ENCODE measurements at places on chromosomes 1 and 21.

- no peak for DNase-seq
Measured at GRCh38 chr1:234879147-234880080, 249.2 kb downstream of the TOMM20 start.

GRCh38 chr21:46334351-46335140 is 10.6 kb downstream of the PCNT start:
- DNase-seq = no peak

DNA sequence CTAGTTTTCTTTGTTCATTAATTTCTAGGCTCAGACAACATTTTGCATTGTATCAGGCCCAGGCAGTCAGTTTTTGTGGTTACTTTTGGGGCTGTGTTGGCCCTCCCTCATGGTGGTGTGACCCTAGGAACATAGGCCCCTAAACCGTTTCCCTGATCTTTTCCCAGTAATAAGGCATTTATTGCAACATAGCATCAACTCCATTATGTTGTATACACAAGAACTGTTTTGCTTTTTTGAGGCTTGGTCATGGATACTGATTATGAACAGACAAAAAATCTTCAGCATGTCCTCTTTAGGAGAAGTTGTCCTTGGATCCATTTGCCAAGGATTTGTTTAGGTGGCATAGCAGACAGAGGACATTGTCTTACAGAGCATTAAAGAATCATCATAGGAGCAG is 10.3 kb downstream of the B3GALT2 start:
- DNase-seq = no peak

- DNase-seq = no peak
Measured at GRCh38 chr1:97674517-97674916, 246.3 kb downstream of the DPYD start.

DNA sequence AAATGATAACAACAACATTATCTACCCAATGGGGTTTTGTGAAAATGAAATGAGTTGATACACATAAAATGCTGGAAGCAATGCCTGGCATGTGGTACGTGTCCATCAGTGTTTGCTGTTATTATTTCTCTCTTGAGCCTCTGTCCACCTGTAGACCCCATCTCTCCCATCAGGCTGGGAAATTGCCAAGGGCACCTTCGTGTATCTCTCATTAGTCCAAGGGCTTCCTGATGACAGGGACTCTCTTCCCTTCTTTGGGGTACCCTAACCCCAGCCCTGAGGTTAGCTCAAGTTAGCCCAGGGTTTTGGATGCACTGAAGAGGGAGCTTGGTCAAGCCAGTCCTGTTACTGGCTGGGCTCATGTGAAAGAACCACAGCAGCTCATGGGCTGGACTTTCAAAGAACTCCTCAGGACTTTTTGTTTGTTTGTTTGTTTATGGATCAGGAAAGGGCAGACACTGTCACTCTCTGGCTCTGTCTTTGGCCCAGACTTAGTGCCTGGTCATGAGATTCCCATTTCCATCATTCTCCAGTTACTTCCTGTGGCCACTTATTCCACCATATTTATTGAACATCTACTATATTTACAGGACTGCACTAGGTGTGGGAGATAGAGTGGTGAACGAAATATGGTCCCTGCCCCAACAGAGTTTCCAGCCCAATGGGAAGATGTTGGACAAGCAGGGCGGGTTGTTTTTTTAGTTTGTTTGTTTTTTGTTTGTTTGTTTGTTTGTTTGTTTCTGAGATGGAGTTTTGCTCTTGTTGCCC is 57.4 kb downstream of the NAV1 start:
- DNase-seq = no peak

GRCh38 chr1:63454269-63454668 is 68.8 kb downstream of the ITGB3BP start:
- no peak for DNase-seq

GRCh38 chr1:97046765-97047420 is 325.3 kb downstream of the PTBP2 start:
- DNase-seq = no peak

GRCh38 chr1:115355069-115355468 is 17.0 kb upstream of the NGF start:
- no peak for DNase-seq

DNA sequence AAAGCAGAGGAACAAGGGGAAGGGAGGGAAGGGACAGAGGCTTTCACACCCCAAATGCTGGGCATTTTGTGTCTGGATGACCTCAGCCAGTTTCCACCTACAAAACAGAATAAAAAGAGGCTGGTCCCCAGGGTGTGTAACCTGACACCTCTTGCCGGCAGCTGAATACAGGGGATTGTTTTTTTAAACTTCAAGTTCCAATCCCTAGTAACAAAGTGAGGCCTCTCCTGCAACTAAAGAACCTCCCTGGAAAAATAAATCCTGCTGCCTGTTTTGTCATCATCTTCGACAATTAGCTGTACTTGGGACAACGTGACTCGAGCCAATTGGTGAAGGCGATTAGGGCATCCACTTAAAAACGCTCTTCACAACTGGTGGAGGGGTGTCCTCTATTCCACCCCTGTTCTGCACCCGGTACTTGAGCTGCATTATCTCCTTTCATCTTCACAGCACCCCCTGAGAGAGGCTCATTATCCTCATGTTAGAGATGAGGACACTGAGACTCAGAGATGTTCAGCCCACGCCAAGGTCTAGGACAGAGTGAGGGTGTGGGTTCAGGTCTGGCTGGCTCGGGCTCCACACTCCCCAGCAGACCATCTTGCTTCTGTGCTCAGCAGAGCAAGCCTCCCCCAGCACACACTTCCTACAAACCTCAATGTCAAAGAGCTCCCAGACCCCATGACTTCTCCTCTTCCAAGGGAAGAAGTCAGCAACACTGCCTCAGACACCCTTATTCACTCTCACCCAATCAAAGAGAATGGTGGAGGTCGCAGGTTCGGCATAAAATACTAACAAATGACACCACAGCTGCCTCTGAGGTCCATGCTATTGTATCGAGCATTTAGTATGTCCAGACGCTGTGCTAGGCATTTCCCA is 15.2 kb downstream of the ITPKB start:
- DNase-seq = no peak

GRCh38 chr1:220734571-220735326 is 13.4 kb upstream of the MTARC2 start:
- peak; percentile 18 for DNase-seq

DNA sequence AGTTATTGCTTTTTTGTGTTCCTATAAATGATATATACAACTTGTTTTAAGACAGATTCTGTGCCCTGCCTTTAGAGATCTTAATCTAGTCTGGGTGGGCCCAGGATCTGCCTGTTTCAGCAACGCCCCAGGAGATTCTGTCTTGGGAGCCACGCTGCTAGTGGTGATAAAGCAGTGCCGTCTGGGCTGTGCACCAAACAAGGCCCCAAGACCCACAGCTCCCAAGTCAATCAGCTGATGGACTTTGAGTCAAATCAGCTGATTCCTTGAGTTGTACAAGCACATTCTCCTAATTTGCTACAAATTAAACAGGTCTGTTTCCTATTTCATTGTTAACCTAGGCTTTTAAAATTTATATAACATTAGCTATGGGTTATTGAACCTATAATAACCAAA is 15.7 kb upstream of the SLC44A3 start:
- DNase-seq = no peak

- DNase-seq = no peak
Measured at GRCh38 chr1:226482196-226482595, 66.4 kb upstream of the STUM start.

- peak; percentile 32 for DNase-seq
Measured at GRCh38 chr1:164051782-164052181, 507.2 kb upstream of the PBX1 start.

DNA sequence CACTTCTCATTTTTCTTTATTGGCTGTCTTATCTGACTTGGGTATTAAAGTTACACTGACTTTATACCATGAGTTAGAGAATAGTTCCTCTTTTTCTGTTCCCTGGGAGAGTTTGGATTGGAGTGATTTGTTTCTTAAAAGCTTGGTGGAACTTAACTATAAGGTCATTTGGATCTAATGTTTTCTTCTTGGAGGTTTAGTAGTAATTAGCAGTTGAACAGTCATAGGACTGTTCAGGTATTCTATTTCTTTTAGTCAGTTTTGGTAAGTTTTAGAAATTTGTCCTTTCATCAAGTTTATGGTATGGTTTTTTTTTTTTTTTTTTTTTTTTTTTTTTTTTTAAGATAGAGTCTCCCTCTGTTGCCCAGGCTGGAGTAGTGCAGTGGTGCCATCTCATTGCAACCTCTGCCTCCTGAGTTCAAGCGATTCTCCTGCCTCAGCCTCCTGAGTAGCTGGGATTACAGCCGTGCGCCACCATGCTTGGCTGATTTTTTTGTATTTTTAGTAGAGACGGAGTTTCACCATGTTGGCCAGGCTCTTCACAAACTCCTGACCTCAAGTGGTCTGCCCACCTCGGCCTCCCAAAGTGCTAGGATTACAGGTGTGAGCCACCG is 6.3 kb downstream of the TTC3 start:
- DNase-seq = no peak

DNA sequence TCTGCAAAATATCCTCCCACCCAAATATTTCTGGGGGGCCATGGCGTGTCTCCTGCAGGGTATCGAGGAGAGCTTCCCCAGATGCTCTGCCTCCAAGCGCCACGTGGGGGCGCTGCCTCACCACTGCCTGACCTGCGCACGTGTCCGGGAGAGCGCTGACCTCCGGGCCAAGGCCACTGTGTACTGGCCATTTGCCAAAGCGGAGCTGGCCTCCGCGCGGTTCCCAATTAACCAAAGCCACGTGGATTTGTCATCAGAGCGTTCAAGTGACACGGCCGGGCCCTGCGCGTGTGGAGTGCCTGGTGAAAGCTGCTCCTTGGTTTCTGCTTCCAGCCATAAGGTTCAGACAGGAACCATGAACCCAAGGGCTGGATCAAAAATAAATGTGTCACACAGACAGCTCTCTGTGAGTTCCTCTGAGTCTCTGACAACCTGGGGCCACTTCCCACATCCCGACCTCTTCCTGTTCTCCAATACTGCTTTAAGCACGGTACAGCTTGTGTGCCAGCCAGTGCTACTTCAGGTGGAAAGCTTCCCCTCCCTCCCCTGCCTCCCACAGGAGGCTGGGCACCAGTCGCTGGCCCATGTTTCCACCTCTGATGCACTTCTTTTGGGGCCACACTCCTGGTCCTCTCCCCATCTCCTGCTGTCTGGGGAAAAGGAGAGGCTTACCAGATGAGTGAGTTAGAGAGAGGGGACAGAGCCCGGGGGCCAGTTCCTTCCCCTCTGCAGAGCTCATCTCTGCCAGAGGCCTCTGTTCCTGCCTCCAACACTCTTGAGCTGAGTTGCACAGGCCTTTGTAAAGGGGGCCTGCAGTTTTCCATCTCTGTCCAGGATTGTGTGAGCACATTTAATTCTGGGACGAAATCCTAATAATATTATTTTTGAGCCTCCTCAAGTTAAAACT is 26.1 kb downstream of the ZP4 start:
- no peak for DNase-seq

DNA sequence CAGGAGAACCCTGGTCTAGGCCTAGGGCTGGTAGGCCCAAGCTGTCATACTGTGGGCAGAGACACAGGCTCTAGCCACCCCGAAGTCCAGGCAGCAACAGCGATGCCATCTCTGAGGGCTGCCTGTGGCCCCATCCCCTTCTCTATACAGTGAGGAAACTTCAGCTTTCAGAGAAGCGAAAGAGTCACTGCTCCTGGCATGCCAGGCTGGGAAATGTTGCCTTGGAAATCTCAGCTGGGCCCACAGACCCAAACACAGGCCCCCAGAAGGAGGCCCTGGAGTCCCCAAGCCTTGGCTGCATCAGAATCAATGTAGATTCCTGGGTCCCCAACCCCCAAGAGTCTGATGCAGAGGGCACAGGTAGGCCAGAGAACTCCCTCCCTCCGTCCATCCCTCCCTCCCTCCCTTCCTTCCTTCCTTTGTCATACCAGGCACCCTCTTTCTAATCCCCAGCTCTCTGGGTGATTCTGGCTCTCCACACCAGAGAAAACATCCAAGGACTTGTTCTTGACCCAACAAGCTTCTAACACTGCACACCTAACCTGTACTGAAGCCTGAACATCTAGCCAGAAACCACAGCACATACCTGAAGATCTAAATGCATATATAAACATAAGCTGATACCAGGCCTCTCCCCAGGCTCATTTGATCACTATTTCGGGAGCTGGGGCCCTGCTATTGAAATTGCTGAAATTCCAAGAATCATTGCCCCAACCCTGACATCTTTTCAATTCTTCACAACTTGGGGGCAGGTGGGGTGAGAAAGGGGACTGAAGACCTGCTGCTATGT is 143.2 kb upstream of the EDN2 start:
- no peak for DNase-seq

- no peak for DNase-seq
Measured at GRCh38 chr1:145858238-145858900, 512 bp downstream of the PIAS3 start.

GRCh38 chr1:9181990-9182783 is 52.4 kb upstream of the H6PD start:
- DNase-seq = no peak

DNA sequence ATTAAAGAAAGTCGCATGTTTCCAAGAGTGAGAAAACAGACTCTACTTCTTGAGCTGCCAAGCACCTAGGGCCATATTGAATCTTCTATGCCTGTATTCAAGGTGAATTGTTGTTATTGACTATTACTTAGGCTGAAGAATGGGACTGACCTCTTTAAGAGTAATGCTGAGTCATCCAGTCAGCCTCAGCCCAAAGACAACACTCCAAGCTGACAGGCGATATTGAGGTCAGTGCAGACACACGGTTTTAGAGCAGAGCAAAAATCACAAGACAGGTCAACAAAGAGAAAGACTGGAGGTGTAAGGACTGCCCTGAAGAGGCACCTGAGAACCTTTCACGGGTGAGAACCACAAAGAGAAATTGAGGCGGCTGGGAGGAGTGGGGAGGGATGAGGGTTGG is 146.9 kb downstream of the MIS18A start:
- DNase-seq = no peak
